Hippocampal formation (tissue), 2 donors: ENCODE measurements at places on chromosomes 13 and 19.

DNA sequence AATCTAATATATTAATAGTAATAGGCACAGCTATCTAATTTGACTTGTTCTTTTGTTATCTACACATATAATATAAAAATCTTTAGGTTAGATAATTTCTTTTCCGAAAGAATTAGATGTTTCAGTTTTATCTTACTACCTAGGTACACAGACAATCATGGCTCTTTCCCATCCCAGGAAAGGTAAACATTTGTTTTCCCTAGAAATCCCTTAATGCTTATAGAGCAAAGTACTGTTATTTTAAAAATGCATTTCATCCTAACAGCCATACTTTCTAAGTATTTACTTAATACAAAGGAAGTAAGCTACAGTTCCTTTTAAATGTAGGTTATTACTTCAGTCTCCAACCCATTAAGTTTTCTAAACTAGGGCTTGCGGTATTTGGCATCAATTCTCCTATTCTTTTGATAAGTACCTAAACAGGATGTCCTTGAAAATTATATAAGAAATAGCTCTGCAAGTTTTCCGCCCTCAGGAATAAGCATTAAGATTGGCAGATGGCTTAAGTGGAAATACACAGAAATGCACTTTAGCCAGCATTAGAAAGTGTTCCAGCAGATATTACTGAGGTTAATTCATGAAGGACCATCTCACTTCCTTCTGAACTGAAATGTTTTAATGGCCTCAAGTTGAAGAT lies 616.2 kb upstream of the SPRY2 start:
- DNase-seq, result no peak

DNA sequence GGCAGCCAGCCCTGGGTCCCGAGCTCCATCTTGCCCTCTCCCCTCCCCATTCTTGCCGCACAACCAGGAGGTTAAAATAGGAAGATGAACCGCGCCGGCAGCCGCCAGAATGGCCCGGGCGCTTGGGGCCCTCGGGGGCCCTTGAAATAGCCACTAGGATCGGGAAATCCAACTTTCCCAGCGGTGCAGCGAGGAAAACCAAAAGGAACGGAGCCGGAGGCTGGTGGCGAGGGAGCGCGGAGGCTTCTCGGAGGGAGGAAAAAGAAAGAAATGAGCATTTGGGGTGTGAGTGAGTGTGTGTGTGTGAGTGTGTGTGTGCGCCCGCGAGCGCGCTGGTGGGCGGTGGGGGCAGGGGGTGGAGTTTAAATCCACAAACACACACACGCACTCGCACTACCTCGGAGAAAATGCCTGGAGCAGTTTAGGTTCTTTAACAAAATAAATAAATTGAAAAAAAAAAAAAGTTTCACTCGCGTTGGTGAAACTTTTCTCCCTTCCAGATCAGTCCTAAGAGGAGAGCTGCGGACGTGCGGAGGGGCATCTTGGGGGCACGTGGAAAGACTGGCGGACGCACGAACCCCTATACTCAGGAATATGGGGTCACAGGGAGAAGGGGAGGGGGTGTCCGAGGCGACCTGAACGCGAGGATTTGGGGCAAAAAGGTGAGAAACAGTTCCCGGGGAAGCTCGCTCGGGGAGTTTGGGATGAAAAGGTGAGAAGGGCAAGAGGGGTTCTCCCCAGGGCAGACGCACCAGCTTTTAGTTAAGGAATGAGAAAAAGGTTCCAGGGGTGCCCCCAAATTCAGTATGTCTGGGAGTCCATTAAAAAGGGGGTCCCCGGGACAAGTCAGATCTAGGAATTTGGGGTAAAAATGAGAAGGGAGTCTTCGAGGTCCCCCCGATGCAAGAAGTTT lies 1.3 kb downstream of the RFX2 start:
- no peak for DNase-seq

GRCh38 chr19:18905513-18906236 lies 9.7 kb upstream of the CERS1 start:
- no peak for DNase-seq

DNA sequence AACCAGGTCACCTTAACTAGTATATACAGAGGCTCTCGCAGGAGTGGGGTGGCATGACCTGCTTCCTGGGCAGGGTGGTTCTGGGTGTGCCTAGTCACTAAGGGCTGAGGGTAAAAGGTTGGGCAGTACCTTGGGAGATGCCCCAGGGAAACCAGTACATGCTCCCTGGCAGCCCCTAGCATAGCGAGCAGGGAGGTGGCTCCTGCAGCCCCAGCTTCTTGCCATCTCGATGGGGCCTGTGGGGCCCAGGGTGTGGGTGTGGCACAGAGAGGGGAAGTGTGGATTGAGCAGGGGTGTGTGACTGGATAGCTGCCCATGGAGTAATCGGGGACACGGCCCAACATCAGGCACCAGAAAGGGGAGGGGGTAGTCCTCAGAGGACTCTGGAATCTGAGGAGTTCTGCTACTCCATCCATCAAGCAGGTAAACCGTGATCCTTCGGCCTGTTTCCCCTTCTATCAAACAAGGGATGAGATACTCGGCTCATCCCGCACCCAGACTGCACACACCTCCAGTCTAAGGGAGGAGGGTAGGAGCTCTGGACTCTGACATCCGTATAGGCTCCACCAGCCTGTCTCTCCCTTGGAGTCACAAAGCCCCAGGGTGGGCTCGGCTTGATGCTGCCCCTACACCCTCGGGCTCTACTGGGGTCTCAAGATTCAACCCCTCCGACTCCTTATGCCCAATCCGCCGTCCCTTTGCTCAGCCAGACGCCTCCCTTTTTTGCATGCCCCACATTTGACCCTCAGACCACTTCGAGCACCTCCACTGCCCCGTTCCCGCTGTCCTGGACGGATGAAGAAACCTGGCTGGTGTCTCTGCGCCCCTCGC lies 1.1 kb downstream of the ZBTB45 start:
- DNase-seq, result no peak

DNA sequence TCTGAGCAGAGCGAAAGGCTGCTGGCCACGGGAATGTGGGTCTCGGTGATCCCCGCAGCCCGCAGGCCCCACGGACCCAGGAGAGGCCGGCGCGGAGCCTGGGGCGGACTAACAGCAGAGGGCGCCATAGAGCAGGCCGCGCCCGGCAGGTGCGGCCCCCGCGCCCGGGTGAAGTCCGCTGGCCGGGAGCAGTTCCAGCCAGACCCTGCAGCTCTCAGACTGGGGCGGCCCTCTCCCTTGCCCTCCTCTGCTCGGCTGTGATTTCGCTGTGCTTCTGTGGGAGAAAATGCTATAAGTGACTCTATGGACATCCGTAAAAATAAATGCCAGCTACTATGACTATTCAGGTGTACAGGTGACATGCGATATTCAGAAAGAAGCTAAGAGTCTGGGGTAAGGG lies 37.7 kb downstream of the GSX1 start:
- DNase-seq, result no peak

DNA sequence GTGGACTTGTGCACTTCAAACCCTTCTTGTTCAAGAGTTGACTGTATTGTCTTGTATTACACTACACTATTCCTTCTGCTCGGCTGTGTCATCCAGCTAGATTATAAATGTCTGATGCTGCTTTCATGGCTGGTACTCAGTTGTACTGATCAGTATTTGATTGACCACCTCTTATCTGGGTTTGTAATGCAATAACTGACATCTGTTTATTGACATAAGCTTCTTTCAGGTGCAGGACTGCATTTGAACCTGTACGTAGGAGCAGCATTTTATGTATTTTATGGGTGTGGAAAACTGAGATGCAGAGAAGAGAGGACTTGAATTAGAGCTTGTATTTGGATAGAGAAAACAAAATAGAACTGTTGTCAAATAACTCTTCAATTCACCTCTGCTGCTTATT lies 309.2 kb downstream of the FGF9 start:
- DNase-seq, result no peak

DNA sequence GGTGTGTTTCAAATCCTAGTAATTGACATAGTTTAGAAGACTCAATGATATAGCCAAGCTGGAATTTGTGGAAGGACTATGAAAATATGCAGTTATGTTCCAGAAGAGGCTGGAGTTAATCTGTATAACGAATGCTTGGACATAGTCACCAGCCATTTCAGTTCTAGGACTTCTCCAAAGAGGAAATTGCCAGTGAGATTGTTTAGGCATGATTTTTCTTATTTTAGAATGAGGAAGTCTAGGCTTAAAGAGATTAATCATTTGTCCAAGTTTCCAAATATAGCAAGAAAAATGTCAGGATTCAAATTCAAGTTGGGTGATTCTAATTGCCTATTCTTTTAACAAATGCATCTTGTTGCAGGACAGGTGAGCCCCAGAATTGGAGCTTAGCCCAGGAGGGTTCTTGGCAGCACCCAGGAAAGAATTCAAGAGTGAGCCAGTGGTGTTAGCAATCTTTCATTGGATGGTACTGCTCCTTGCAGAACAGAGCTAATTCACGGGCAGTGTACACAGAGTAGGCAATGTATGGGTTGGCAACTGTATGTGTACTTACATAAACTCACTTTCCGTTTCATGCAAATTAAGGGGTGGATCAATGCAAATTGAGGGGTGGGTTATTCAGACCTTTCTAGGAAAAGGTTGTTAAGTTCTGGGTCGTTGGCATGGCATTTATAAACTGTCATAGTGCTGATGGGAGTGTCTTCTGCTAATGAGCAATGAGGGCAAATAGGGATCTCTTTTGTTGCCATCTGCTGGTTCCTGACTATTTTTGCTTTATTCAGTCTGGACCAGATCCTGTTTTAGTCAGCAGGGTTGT lies 763.1 kb upstream of the SLITRK1 start:
- no peak for DNase-seq

DNA sequence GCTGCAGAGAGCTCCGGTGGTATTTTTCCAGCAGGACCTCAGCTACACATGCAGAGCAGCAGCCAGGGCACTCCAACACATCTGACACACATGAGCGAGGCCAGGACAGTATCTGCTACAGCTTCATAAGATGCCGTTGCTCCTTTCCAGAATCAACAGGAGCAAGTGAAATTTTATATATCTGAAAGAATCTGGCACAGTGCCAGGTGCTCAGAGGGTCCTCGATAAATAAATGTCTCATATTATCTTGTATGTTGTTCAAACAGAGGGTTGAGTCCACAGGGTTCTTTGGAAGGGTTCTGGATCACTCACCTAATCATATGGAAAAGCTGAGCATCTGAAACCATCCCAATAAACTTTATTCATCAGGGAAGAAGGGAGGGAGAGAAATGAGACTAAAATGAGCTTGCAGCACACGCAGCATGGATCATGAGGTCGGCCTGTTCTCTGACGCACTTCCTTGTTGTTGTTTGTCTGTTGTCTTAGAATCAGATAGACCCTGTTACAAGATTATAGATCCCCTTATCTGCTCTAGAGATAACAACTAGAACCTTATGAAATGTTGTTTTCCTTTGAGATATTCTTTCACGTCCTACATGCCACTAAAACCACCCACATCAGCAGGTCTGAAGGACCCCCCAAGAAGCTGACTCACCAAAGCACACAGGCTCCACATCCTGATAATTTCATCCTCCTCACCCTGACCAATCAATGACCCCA lies 3.2 kb upstream of the METTL21C start:
- no peak for DNase-seq

DNA sequence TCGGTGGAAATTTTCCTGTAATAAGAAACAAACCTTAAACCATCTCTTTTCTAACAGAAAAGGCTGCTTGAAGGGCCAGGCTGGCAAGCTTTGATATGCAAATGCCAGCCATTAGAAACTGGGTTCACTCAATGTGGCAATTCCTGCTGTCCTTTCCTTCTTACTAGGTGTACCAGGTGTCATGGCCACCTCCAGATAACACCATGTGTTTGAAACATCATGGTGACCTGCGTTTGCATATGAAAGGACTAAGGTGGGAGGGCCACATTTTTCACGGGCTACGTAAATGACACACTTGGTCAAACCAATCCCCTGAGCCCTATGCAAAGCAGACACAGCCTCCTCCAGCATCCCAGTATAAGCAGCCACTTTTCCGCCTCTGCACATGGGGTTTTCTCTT lies 789.1 kb upstream of the SLITRK5 start:
- no peak for DNase-seq

GRCh38 chr19:54905803-54906511 lies at the start of gene NCR1:
Gene NCR1, plus strand, starts transcription at chr19:54906148. Its CDS starts 40 bp downstream, at chr19:54906188.
- DNase-seq, result no peak

GRCh38 chr19:1053176-1054101 lies 13.5 kb upstream of the ARHGAP45 start:
- DNase-seq, result no peak

GRCh38 chr13:112850273-112850672 lies 118.7 kb upstream of the MCF2L start:
- DNase-seq, result no peak

DNA sequence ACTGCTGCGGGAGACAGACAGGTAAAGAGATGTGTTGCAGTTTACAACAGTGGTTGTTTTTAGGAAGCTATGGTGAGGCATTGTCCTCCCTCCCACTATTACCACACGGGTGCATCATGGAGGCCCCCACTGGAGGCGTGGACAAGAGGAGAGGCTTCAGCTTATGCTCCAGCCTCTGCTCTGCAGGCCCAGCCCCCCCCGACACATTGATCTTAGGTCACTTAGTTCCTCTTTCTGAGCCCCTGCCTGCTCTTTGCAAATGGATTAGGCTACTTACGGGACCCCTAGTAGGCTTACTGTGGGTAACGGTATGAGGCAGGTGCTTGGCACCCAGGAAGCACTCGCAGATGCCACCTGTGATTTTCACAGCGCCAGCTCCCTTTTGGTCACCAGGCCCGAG lies 123.9 kb downstream of the SLC7A1 start:
- no peak for DNase-seq

DNA sequence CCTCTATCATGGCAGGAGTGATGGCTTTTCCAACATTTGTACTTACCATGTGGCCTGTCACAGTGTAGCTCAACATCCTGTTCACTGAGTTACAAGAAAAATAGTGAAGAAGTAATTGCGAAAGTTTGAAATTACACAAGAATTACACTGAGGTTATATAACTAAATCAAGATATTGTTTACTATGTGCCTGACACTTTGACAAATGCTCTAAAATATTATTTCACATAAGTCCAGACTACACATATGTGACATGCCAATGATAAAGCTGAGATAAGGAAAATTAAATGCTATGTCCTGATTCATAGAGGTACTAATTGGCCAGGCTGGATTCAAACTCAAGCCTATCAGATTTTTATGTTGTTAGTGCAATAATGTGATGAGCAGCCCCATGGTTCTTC lies 451.7 kb downstream of the PCDH9 start:
- DNase-seq, result no peak

GRCh38 chr19:4013886-4014540 lies 6.5 kb downstream of the PIAS4 start:
- DNase-seq, result no peak

DNA sequence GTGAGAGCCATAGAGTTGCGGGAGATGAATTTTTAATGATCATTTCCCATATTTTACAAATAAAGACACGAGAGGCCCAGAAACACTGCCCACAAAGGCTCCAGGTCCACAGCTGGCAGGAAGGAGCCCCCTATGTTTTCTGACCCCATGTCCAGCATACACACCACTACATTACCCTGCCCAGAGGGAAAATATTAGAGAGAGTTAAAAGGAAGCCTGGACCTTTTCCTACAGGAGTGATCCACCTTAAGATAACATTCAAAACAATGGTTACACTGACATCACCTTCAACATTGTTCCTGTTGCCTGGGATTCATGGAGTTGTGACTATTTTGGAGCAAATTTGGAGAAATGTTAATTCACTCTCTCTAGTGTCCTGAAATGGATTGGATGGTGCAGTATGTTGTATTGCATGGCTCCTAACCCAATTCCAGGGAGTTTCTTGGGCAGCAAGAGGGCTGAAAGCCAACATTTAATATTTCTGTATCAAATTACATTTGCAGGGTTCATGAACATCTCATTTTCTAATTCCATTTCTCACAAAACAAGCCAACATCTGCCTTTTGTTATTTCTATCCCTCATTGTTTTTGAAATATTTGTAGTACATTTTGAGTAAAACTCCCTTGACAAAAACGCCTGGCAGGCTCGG lies 172.5 kb downstream of the DLEU7 start:
- DNase-seq, result no peak
